ENCODE measurements at places on chromosomes 7 and 10.
A peak's percentile ranks its signal among the peaks of the same experiment; 100 is the strongest.

- no peak for DNase-seq
These were observed 14.5 kb downstream of the CAPZA2 start for GRCh38 chr7:116876664-116877442.

DNA sequence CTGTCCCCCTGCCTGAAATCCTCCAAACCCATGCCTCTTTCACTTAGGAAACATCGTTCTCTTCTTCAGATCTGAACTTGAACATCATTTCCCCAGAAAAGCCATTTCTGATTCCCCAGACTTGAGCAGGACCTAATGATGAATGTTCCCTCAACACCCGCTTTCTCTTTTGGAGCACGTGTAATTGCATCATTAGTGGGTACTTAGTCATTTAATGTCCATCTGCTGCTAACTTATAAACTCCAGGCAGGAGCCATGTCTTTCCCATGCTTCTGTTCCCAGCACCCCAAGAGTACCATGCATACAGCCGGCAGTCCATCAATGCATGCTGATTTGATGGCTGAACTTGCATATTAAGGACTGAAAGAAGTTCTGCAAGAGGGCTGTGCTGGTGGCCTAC is 36.5 kb upstream of the ECHDC3 start:
- no peak for DNase-seq

DNA sequence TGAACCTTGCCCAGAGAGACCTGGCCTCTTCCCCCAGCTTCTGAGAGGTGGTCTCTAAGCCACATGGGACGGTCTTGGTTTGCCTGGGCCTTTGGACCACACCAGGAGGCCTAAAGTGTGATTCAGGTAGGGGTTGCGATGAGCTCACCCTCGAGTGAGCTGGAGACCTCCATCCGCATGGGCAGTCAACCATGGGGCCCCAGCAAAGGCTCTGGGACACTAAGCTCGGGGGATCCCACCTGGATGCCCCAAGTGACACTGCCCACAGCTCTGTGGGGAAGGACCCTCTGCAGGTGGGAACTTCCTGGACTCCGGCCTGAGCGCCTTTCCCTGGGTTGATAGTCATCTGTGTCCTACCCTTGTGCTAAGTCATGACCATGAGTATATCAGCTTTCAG is 57.1 kb upstream of the FAM20C start:
- DNase-seq: no peak

DNA sequence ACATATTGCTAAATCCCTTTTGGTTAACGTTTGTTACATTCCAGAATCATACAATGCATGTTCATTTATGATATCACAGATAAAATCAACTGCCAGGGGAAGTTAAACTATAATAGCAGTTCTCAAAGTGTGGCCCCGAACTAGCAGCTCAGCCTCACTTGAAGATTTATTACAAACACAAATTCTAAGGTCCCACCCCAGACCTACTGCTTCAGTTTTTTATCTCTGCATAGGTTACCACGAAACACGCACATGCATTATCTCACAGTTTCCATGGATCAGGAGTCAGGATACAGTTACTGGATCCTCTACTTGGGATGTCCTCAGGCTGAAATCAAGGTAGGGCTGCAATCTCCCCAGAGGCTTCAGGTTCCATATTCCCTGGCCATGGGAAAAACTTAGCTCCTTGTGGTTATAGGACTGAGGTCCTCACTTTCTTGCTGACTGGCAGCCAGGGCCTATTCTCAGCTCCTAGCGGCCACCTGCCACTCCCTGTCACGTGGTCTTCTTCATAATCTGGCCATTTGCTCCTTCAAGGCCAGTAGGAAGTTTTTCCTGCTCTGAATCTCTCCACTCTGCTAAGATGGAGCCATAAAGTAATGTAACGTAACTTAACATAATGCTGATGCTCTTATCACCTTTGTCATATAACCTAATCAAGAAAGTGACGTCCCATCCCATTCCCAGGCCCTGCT is 50.5 kb upstream of the YAE1 start:
- DNase-seq: no peak

- peak; percentile 9 for DNase-seq
These were observed 52.1 kb downstream of the TSPAN12 start for GRCh38 chr7:120805636-120806388.

DNA sequence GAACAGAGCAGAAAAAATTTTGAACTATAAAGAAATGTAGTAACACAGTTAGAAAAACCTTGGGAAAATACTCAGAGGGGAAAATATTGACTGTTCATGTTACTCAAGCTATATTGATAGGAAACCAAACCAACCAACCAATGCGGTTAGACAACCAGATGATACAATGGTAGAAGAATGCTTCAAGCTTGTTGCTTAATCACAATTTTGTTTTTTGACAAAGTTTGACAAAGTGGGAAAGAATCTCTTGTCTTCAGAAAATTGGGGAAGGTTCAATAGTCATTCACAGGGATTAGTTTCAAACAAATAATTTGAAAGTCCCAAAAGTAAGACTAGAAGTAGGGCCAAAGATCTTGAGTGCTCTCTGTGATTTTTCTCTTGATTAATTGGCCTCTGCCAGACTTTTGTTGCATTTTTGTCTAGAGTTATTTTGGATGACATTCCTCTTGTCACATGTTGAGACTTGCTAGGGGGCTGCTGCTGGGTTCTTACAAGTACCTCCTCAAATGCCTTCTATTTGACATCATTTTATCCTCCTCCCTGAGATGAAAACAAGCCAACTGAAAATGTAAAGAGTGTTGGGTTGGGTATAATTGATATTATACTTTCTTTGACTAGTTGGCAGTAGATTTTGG is 233.1 kb upstream of the PHYHIPL start:
- DNase-seq: no peak

GRCh38 chr7:3200504-3200903 is 100.5 kb upstream of the SDK1 start:
- no peak for DNase-seq

- no peak for DNase-seq
These were observed 51.2 kb downstream of the KIAA1549 start for GRCh38 chr7:138929969-138930368.

DNA sequence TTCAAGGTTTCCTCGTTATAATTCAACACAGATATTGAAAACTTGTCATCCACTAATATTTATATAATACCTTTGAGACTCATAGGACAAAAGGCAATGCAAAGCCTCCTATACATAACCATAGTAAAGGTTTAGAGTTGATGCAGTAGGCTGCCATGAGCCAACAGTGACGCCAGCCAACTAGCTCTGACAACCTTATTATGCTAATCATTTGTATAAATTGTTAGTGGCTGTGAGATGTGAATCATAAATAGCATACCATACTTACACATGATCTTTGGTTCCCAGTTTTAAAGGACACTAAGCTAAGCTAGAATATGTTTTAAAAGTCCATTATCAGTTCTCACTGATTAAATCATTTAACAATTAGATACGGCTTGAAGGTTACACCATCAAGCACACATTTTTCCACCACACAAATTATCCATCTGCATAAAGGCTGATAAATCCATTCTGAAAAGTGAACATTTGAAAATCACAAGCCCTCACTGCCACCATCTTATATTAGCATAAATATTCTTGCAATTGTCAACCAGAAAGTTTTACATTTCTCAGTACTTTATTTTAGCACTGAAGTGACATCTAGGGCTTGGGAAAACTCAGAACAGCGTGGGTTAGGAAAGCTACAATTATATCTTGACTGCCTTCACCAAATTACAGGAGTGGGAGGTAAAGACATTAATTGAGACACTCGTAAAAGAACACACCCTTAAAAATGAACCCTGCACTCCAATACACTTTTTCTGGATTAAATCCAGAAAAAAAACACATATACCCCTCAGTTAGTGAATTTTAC is 30.7 kb downstream of the COA1 start:
- DNase-seq: no peak

DNA sequence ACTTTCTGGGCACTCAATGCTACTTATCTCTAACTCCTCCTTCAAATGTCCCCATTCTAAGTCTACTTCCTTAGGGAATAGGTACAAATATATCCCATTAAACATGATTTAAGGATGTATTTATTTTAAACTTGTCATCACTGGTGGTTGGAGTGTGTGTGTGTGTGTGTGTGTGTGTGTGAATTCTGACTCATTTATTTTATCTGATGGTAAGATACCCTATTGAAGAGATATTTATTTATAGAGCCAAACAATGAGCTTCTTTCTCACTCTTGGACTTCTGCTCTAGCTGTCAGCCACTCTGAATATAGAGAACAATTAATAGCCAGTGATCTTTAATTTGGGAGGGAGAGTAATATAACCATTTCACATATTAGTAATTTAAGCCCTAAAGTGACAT is 17.8 kb upstream of the MAGI2 start:
- DNase-seq: no peak

DNA sequence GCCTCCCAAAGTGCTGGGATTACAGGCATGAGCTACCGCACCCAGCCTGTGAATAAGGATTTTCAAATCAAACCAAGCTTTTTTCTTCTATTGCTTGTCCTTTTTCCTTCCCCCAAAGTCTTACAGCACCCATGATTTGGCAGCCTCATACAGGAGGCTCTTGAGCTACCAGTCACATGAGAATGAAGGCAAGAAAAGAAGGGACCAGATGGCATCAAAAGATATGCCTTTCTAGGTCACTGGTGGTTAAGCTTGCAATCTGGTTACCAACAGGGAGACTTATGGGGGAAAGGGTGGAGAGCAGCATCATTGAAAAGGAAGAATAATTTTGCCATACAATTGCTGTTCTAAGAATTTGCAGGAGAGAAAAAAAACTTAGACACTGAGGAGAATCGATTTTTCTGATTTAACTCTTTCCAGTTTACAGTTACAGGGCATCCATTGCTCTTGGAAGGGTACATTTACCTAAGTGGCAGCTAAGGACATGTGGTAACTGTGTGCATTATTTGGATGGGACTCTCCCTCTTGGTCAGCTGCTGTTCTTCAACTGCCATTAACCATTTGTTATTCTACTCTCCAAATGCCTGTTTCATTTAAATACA is 29.5 kb downstream of the SMNDC1 start:
- DNase-seq: no peak

DNA sequence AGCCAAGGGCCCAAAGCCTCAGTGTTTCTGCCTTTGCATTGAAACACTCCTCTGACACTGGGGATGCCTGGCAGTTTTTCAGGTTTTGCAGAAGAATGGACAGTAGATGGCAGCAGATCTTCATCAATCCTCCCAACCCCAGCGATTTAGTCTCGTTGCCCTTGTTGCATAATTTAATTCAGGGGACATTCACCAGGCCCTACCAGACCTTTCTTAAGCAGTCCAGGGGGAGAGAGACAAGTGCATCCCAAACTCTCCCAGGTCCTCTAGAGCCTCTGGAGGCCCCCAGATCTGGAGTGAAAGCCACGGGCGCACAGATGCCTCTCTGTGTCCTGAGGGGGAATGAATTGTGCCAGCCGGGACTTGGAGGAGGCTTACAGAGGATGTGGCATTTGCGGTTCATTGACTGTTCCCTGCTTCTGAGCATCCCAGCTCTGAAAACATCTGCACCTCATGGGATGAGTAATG is 29.6 kb downstream of the MINDY4 start:
- peak; percentile 14 for DNase-seq

- DNase-seq: no peak
These were observed 335.9 kb downstream of the XPNPEP1 start for GRCh38 chr10:109587366-109587765.

GRCh38 chr10:35225204-35225603 is 98.6 kb downstream of the CREM start:
- DNase-seq: no peak

DNA sequence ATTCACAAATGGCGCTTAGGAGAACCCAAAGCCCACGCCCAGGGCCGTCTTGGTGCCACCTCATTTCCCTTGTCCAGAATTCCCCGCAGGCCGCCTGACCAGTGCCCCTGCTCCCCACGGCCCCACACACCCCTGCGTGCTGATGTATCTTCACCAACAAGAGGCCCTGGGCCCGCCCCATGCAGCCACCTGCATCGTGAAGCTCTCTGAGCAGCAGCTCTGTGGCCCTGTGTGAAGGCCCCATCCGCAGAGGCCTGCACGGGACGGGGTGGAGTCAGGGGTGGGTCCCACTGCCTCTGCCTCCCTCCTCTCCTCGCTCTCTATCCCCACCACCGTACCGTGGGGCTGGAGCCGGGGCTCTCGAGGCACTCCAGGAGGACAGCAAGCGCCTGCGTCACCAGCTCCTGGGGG is 14.7 kb downstream of the BRAT1 start:
- no peak for DNase-seq

- DNase-seq: no peak
These were observed 73.3 kb downstream of the SKIDA1 start for GRCh38 chr10:21452203-21452602.

DNA sequence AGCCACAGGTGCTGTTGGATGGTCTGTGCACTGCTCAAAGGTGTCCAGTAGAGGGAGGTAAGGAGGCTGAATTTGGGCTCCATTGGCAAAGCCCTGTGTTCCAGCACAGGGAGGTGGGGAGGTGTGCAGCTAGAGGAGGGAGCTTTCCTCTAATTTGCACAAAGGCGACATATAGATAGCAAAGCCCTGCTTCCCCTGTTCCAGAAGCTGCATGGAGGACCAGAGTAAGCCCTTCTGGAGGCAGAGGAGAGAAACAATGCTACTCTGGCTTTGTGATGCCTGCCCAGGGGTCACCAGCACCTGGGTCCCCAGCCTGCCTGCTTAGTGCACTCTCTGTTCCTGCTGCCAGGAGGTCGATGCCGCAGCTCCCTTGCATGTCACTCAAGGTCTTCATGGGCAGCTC is 3.4 kb upstream of the ARHGAP22 start:
- no peak for DNase-seq

DNA sequence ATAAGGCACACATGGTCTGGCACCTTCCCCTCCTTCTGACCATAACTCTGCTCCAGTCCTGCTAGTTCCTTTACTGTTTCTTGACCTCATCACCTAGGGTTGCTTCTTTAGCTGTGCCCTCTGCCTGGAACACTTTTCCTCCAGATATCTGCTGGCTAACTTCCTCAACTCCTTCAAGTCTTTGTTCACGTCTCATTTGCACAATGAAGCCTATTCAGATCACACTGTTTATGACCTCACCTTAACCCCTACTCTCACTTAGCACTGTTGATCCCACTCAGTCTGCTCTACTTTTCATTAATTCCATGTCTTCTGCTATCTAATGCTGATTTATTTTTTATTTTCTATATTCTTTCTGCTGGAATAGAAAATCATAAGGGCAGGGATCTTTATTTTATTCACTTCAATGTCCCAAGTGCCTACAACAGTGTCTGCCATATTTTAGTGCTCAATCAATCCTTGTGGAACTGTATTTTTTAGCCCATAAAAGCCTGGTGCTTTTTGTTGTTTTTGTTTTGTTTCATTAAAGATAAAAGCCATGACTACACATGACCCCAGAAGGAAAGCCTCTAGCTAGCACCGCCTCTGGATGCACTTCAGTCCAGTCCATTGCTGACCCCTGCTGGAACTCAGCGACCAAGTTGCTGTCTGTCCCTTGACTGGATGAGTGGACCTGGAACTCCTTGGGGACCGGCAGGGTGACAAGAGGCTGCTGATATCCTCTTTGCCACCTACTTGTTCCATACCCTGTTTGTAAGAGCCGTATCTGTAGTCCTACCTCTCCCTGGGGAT is 12.3 kb downstream of the KLF14 start:
- peak; percentile 19 for DNase-seq

DNA sequence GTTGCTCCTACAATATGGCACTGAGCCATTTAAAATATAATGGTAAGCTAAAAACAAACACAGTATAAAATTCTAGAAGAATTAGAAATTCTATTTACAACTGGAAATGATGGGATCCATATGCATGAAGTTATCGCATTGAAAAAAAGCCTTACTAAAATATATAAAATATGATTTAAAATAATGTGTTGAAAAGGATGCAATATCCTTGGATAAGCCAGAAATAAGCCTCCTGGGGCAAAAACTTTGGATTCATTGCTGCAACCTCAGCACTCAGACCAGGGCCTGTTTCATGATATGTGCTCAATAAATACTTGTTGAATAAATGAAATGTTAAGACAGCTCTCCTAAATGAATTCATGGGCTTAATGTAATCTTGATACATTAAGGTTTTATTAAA is 170.2 kb downstream of the SEM1 start:
- no peak for DNase-seq
